H1 (cell line): ENCODE measurements at places on chromosomes 4 and X.
A peak's percentile ranks its signal among the peaks of the same experiment; 100 is the strongest.

GRCh38 chr4:142121448-142122350 is 485.3 kb downstream of the IL15 start:
- no peak for DNase-seq

DNA sequence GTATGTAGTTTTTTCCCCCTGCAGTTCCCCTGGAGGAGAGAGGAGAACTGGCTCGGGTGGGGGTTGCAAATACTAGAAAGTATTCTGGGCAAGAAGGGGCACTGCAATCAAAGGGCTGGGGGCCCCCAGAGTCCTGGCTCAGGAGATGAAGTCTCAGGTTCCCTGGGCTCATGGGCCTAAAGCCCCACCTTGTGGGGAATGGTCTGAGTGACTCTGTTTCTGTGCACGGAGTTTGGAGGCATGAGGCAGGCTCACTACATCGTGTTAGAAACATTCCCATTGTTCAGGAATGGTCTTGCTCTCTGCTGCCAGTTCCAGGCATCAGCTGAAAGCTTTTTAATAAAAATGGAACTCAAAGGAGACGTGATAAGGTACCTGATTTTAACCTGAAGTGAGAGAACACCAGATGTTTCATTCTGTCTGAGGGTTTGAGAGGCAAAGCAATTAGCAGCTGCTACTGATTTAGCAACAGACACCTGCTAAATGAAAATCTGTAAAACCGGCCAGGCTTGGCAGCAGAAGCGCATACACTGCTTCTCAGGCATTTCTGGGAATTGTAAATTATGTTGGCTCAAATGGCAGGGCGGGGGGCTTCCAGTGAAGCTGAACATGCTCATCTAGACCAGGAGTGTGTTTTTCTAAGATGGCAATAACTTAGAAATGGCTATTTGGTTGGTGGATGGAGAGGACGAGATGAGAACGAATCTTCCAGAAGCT is 122.7 kb downstream of the TMEM164 start:
- peak; percentile 43 for DNase-seq

GRCh38 chr4:41154814-41155177 is 59.5 kb downstream of the APBB2 start:
- DNase-seq, result no peak

GRCh38 chr4:69907151-69907550 is 23.7 kb upstream of the CSN1S1 start:
- DNase-seq, result no peak

- no peak for DNase-seq
These were observed 84.3 kb upstream of the TMEM150C start for GRCh38 chr4:82645936-82646565.

DNA sequence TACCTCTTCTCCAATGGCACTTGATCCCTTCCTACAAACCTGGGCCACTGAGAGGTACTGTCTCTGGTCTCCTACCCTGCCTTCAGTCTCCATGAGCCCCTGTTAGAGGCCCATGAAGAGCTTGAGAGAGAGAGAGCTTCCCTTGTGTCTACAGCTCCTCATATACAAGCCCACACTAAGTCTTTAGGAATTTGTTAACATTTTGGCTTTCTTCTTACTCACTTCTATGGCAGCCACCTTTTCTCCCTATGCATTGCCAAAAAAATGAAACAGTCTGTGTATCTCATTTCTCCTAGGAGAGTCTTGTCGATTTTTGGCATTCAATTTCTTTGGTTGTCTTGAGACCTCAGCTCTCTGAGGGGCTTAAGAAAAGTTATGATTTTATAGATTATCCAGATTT is 90.9 kb upstream of the LNX1 start:
- DNase-seq, result no peak

DNA sequence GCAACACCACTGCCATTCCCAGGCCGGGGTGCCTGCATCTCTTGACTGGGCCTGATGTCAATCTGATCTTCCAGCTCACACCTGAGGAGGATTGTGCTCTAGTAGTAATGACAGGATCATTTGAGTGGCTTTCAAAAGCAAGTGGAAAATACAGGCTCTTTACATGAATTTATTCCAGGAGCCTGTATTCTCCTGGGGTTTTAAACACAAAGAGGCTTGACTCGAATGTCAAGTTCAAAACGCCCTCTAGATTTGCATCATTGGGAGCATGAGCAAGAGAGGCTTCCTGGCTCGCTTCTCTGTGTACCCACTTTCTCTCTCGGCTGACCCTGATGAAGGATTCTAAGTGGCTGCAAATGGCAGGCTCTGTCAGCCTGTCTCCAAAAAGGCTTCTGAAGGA is 199.5 kb upstream of the PUDP start:
- no peak for DNase-seq

DNA sequence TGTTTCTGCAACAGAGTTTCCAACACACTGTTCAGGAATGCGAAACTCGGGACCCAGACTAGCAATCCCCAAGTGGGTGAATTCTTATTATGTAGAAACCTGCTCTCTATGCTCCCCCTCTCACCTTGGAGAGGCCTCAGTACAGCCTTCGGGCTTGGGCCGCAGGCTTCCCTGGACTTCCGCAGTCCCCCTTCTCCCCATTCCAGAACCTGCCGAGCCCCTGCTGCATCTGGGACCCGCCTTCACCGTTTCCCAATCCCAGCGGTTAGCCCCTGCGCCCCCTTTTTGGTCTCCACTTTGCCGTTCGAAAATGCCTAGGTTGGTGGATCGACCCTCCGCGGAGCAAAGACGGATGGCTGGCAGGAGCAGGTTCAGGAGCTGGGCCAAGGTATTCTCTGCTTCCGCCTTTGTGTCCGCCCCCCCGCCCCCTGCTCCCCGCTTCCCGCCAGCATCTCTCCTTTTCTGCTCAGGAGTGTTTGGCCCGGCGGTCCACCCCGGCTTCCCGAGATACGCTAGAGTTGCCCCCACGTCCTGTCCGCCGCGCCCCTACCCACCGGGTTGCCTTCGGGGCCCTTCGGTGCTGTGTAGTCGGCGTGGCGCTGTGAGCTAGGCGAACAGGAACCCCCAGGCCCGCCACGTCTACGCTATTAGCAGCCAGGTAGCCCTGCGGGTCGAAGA is 11.5 kb downstream of the HAND2 start:
- no peak for DNase-seq

DNA sequence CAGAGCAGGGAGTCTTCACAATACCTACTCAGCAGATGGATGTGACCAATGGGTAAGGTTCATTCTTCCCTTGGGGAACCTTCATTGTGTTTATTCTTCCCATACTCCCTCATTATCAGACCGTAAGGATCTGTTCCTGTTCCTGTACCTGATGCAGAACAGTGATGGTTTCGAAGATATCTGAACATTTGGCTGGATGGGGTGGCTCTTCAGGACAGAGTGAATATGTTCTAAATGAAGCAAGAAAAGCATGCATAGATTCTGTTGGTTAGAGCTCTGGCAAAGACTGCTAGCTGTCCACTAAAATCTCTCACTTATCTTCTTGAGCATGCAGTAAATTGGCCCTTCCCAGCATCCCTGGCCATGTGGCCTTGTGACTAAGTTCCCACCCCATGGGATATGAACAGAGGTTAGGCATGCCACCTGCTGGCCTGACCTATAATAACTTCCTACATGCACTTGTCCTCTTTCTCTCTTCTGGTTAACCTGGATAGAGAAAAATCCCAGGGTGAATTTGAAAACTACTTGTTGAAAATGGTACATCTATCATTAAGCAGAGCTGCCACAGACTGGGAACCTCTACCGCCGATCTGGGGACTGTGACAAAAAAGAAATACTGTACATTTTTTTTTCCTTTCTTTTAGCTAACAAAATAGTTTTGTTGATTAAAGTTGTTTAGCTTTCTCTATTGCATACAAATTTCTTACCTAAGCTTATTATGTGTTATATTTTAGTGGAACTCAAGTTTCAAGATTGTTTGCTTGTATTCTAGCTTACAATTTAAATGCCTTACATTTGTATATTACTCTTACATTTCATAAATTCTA is 60.0 kb upstream of the BANK1 start:
- peak; percentile 63 for DNase-seq

- DNase-seq, result no peak
These were observed 49.2 kb downstream of the FHIP1A start for GRCh38 chr4:151458148-151458547.

DNA sequence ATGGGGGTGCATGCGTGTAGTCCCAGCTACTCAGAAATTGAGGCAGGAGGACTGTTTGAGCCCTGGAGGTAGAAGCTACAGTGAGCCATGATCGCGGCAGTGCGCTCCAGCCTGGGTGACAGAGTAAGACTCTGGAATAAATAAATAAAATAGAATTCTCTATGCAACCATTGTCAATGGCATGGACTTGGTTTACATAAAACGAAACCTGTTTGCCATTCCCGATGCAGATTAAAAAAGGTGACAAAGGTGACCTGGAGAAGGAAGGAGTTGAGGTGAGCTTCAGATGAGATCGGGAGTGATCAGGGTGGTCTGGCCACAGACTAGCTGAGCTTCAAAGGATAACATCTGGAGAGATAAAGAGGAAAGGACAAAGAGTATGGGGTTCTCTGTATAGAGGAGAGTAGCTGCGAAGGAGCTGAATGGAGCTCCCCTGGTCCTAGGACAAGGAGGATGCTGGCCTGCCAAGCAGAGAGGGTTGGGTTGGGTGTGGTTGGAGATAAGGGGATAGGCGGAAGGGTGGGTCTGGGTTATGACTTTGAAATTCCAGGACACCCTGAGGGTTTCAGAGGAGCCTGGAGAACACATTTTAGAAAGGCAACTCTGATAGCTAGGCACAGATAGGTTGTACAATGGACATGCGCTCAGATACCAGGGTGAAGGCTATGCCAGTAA is 98.6 kb downstream of the RBM47 start:
- no peak for DNase-seq

DNA sequence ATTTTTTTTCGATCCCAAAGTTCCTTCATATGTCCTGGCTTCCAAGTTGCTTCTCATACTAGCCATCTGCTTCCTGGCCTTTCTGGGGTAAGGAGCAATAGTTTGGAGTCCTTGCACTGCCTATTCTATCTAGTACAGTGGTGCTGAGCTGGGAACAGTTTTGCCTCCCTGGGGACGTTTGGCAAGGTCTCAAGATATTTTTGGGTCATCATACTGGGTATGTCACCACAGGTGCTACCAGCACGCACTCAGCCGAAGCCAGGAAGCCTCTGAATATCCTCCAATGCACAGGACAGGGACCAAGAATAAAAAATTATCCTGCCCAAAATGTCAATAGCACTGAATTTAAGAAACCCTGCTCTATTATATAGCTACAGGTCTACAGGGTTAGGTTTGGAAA is 35.4 kb upstream of the TMSB15B start:
- no peak for DNase-seq

DNA sequence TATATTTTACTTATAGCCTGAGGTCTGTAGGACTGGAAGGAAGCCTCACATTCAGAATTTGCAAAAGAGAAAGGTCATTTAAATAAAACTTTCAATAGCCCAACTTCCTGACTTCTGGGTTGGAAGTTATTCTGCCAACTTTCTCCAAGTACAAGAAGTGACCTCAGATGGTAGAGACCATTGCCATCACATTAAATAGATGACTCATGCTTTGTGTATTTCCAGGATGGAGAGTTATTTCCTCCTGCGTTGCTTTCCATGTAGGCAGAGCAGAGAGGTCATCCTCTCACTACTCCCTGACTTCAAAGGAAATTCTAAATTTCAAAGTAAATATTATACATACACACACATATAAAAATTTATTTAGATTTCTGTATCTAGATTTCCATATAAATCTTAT is 73.0 kb upstream of the NR3C2 start:
- DNase-seq, result no peak

GRCh38 chr4:77188498-77189220 is 31.7 kb downstream of the CCNG2 start:
- no peak for DNase-seq

- DNase-seq, result no peak
These were observed 284.2 kb downstream of the KCNIP4 start for GRCh38 chr4:21664355-21664754.

GRCh38 chr4:109994415-109994827 is 81.7 kb downstream of the EGF start:
- no peak for DNase-seq

DNA sequence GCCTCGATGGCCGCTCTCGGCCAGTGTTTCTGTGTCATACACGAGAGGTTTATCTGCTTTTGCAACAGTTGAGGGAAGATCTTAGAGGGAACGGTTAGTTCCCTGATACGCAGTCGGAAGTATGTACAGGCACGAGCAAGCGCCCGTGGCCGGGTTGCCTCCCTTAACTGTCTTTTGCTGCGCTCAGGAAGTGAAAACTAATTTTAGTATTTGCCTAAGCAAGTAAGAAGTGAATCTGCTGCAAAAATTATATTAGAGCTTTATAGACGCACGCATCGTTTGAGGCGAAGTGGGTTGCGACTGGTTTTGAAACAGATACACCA is 695 bp downstream of the MTM1 start:
- DNase-seq, result no peak

DNA sequence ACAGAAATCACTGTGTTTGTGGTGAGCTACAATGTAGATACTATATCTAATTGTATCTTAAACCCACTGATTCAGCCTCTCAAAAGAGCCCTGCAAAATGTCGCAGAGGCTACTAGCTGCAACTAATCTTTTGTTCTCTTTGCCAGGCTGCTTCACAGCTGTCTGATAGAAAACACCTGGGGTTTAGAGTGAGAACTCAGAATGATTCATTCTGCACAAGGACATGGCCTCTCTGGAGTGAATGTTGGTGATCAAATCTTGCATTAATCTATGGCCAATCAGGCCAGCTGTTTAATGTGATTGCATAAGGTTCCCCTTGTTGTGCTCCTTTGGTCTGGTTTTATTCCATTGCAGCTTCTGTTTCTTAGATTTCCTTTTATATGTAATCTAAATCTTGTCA is 100.3 kb downstream of the EMCN start:
- no peak for DNase-seq

GRCh38 chr4:112908511-112908910 is 140.9 kb upstream of the ANK2 start:
- DNase-seq, result no peak

GRCh38 chr4:83387012-83387411 is 52.4 kb upstream of the HPSE start:
- no peak for DNase-seq

GRCh38 chr4:6162885-6163284 is 37.5 kb downstream of the JAKMIP1 start:
- DNase-seq, result no peak

DNA sequence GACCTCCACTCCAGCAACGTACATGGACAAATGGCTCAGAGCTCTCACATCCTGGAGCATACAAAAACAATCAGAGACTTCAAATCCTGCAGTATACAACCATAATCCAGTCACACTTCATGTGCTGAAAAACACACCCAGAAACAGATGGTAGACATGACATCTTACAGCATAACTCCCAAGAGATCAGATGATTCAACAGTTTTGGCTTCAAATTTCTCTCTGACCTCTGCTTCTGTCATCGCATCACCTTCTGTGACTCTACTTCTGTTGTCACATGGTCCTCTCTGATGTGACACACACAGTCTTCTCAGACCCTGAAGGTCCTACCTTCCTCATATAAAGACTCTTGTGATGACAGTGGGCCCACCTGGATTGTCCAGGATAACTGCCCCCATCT is 18.5 kb downstream of the SUV39H1 start:
- DNase-seq, result no peak
